ENCODE measurements at places on chromosomes 3 and 15.

DNA sequence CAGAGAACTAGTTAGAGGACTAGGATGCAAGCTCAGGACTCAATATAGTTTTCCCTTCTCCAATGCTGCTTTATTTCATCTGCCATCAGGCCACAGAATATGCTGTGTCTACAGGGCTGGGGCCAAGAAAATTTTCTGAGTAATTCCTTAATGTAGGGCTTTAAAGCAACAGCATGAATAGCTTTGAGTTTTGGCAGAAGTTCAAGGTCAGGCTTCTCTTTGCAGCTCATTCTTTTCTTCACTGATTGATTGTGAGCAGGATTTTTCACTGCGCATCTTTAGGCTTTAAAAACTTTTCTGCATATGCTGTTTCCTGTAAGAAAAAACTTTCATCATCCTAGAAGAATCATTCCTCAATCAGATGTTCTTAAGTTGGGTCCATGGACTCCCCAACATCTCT lies 4.6 kb downstream of the TMEM108 start:
- no peak for DNase-seq

GRCh38 chr15:39595338-39596221 lies 14.7 kb downstream of the THBS1 start:
- DNase-seq: no peak

GRCh38 chr3:78912687-78913086 lies 855.1 kb downstream of the ROBO1 start:
- no peak for DNase-seq

- no peak for DNase-seq
Observed at GRCh38 chr15:44654858-44655257, 8.6 kb downstream of the SPG11 start.

GRCh38 chr3:19065027-19065426 lies 83.3 kb upstream of the KCNH8 start:
- DNase-seq: no peak

GRCh38 chr3:152203652-152204051 lies 65.1 kb upstream of the MBNL1 start:
- DNase-seq: no peak

GRCh38 chr15:78314181-78314581 lies 14.8 kb upstream of the SKIC8 start:
- DNase-seq: no peak

DNA sequence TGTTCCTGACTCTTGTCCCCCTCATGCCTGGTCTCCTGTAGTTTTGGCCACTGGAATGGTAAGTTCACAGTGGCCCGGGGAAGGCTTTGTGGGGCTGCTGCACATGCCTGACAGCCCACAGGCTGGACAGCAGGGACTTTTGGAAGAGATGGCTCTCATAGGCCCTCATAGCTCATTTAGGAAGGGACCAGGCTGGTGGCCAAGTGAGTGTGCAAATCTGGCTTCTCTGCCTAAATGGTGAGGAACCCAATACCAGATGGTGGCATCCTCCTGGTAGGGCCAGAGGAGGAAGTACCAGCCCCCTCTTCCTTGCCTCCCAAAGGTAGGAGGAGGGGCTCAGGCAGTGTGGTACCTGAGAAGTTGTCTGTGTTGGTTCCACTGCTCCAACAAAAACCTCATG lies 25.6 kb downstream of the ALPK3 start:
- no peak for DNase-seq

DNA sequence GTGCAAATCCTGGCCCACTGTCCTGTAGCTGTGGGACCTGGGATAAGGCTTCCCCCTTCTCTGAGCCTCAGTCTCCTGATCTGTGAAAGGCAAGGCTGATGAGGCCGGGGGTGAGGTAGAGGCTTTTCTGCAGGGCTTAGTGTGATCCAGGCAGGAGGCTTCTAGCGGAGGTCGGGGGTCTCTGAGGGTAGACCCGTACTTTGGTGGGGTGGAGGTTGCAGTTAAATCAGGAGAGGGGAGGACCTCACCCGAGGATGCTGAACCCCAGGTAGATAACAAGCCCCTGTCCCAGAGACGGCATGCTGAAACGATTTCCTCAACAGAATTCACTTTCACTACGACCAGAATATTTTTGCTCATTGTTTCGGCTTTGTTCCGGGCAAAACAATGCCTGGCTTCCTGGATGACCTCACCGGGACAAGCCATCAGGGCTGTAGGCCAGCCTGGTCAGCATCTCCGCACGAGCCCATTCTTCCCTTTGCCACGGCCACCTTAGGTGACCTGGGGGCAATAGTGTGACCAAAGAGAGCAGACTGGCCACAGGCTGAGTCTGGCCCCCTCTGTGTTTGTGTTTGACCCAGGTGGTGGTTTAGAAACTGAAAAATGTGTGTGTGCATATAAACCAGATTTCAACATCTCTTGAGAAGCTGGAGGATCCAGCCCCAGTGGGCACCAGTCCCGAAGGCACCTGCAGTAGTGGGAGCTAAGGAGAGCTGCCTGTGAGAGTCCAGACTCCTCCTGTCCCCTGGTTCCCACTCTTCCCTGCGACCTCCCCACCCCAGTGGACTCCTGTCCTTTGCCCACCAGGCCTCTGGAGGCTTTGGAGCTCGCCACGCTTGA lies 33.0 kb downstream of the SLC6A6 start:
- DNase-seq: no peak

DNA sequence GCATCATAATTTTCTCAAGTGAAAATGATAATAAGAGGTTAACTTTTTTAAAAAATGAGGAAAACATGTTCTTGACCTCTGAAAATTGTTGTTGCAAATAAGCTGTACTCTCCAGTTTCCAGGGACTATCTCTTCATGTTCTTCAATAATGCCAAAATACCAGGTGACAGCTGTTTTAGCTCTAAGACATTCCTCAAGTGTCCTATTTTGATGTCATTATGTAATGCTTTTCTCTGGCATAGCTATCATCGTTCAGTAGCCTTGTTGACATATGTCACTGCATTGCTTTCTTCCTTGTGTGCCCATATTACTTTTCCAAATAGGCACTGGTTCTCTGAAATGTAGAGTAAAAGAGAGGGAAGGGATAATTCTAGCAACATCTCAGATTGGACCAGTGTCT lies 5.7 kb upstream of the FILIP1L start:
- no peak for DNase-seq

DNA sequence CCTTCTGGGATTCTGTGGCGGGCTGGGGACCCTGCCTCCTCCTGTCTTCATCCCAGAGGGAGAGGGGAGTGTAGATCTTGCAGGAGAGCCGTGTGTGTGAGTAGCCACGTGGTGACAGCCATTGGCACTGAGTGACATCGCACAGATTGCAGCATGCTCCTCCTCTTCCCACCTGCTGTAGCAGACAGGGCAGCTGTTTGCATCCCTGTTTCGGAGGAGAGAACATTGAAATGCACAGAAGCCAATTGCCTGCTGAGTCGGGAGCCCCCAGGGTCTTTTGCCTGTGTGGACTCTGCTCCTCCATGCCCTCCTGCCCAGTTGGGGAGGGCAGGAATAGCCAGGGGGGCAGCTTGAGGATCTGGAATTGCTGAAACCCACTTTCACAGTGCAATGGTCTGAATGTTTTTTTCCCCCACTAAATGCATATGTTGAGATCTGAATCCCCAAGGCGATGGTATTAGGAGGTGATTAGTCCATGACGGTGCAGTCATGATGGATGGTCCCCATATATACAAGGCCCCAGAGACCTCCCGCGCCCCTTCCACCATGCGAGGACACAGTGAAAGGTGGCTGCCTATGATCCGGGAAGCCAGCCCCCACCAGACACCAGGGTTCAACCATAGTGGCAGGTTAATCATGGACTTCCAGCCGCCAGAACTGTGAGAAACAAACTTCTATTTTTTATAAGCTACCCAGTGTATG lies 66.8 kb downstream of the CHRNA7 start:
- DNase-seq: no peak

- DNase-seq: no peak
Observed at GRCh38 chr3:50333744-50334328, 5.8 kb upstream of the TUSC2 start.

GRCh38 chr3:183013074-183013473 lies 32.7 kb upstream of the DCUN1D1 start:
- no peak for DNase-seq

DNA sequence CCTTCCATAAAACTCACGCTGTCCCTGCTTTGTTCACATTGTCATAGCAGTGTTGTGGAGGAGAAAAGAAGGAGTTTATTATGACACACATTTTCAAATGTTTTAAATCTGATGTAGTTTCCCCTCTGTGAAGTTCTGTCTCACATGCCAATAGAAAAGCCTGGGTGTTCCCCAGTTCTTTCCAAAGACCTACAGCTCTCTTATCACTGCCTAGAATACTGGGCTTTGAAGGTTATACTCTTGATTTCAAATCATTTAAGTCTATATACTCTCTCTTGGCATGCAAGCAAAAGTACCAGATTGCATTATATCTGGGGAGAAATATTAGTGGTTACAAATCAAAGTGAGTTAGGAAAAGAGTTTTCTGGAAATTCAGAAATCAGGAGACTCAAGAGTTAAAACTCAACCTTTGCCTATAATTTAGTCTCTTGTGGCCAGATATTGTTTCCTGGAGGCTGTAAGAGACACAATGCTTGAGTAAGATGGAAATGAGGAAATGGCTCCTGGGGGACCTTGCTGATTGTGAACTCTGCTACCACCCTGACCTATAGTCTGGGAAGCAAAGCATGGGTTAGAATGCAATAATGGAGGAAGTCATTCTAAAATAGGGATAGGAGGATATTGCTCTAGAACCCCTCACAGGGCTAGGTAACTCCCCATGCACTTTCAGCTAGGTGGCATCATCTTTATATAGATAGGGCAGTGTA lies 182.8 kb downstream of the KCNAB1 start:
- no peak for DNase-seq

DNA sequence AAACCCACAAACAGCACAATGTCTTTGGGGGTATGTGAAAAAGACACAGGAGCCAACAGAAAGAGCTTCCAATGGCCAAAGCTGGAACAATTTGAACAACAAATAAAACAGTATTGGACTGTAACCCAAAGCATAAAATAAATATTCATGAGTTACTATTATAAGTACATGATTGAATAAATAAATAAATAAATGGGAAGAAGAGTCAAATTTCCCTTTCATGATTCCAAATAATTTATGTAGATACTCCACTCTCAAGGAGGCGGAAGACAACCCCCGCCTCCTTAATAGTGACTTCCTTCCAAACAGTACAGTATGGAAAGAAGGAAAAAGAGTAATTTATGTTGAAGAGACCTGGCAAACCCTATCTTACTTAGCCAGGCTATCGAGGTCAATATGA lies 124.4 kb upstream of the P2RY1 start:
- DNase-seq: no peak

DNA sequence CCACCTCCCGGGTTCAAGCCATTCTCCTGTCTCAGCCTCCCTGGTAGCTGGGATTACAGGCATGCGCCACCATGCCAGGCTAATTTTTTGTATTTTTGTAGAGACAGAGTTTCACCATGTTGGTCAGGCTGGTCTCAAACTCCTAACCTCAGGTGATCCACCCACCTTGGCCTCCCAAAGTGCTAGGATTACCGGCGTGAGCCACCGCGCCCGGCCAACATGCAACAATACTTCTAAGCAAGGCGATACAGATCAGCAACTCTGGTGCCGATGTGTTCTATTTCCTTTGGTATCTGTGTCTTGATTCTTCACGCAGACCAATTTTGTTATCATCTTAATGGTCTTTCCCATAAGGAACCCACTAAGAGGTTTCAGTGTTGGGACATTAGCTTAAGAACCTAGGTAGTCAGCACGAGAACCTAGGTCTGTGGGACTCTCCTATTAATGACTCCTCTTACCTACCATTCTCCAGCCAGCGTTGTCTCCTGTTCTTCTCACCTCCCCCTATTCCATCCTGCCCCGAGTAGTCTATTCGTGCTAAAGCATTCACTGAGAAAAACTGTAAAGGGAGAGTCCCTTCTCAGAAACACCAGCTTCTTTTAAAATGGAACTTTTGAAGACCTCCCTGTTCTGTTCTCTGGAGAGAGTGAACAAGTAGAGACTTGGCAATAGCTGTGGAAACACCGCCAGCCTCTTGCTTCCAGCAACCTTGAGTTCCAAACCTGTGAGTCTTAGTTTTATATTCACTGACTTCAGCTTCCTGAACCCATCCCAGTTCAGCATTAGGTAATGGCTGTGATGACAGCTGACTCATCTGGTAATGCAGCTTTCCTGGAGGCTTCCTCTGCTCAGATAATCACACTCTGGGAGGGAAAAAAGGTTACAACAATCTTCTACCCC lies 61.2 kb downstream of the TSC22D2 start:
- no peak for DNase-seq

DNA sequence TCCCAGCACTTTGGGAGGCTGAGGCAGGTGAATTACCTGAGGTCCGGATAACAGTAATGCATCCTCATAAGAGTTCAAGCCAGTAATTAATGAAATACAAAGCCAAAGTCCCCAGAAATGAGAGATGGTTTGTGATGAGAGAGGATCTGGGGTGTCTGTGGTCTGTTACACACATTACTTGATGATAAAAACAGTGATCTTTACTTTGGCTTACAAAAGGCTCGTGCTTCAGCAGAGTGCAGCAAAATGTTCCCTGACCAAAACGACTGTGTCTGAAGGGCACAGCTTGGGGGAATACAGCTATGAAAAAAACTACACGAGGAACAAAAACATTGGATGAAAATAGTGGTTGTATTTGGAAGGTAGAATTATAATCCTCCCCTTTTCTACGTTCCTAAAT lies 40.9 kb downstream of the CRTC3 start:
- no peak for DNase-seq

- DNase-seq: no peak
Observed at GRCh38 chr3:12148183-12148940, 10.3 kb downstream of the TIMP4 start.

DNA sequence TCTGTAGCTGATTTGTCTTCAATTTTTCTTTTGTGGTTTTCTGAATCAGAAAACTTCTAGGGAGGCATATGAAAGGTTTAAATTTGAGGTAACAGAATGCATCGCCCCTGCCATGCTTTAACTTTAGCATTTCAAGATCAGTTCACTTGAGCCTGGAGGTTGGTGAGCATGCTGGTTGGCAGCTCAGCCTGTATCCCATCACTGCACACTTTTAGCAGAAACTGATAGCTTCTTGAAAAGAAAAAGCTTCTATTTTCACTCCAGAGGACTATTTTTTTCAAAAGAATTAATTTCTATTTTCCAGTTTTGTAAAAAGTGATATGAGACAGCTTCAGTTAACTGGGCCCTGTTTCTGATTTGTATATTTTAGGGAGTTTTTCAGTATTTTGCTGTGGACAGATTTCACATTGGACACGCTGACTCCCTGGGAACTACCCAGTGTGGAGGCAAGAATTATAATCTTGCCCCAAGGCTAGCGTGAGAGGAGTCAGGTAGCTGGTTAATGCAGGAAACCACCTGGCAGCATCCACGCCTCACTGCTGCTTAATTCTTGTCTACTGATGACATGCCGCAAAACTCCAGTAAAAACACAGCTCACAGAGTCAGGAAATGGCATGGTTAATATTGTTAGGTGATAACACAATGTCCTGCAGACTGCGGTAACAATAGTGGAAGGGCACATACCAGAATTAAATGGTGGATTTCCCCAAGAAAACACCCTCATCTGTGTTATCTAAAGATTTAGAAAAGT lies 71.4 kb downstream of the DUT start:
- DNase-seq: no peak

DNA sequence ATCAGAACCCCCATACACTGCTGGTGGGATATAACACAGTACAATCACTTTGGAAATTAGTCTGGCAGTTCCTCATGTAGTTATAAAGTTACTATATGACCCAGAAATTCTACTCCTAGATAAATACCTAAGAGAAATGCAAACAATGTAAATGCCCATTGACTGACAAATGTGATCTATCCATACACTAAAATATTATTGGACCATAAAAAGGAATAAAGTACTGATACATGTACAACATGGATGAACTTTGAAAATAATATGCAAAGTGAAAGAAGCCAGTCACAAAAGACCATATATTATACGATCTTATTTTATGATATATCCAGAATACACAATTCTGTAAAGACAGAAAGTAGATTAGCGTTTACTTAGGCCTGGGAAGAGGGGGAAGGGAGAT lies 7.8 kb downstream of the IMPG2 start:
- no peak for DNase-seq

All from H1 (cell line).